SJSA1 (cell line): ENCODE measurements at places on chromosomes 5 and 9.

DNA sequence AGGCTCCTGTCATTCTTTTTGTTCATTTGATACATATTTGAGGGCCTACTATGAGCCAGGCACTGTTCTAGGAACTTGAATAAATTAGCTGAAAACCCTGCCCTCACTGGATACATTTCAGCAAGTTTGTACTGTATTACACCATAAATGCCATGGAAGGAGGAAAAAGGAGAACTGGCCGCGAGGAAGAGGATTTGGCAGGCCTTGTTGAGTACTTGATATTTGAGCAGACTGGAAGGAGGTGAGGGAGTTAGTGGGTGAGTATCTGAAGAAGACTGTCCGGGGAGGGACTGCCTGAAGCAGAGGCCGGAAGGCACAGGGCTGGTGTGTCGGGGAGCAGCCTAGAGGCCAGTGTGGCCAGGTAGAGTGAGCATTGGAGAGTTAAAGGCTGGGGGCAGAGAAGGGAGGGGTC, 4.5 kb downstream of the SNX30 start:
- no peak for DNase-seq

DNA sequence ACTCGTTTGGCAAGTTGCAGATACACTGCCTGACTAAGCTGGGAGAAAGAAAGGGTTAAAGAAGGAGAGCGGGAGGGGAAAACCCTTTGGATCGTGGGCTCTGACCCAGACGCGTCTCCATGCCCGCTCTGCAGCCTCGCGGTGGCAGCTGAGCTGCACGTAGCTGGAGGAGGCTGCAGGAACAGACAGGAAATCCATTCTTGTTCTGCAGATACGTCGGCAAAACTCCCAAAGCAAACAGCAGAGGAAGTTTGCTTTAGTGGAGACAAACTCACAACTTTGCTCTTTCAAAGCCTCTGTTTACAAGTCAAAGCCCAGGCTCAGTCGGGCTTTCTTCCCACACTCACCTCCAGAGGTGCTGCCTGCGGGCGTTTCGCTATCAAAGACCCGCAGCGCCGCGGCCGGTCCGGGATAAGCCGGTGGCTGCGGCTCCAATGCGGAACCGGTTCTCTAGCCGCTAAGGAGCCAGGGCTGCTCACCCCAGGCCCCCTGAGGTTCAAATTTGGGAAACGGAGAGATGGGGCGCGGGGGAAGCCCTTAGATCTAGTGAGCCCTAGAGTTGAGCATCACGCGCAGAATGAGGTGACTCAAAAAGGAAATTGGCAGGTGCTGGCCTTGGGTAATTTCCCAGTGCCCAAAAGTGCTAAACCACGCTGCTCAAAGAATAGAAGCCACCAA, 60.7 kb downstream of the MAT2B start:
- no peak for DNase-seq

GRCh38 chr9:109408759-109409462, 88.1 kb upstream of the EPB41L4B start:
- DNase-seq = no peak

DNA sequence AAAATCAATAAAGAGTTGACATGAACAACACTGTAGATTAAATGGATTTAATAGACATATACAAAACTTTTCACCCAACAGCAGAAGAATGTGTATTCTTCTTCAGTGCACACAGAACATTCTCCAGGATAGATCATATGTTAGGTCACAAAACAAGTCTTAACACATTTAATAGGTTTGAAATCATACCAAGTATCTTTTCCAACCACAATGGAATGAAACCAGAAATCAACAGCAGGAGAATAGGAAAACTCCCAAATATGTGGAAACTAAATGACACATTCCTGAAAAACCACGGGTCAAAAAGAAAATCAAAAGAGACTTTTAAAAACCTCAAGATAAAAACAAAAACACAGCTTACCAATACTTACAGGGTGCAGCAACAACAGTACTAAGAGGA, 790.1 kb upstream of the ZNF608 start:
- peak; percentile 84 for DNase-seq

DNA sequence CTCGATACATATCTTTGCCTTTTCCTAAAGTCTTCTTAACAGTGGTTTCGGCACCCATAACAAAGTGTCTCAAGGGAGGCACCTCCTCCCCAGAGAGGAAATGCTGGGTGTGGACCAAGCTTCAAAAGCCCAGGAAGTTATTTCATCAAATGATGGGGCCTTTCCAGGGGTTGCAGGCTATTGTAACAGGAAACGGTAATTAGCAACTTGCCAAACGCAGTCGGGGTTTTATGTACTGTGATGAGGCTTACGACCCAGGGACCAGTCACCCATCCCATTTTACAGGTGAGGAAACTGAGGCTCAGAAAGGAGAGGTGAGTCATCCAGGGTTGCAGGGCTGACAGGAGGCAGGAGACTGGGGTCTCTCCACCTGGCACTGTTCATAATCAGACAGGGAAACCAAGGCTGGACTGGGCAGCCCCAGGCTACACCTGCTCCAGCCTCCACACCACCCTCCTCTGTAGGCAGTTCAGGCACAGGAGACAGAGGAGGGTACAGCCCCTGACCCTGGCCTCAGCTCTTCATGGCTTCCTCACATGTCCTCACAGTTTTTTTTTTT, 30.0 kb upstream of the SUSD3 start:
- DNase-seq = no peak

DNA sequence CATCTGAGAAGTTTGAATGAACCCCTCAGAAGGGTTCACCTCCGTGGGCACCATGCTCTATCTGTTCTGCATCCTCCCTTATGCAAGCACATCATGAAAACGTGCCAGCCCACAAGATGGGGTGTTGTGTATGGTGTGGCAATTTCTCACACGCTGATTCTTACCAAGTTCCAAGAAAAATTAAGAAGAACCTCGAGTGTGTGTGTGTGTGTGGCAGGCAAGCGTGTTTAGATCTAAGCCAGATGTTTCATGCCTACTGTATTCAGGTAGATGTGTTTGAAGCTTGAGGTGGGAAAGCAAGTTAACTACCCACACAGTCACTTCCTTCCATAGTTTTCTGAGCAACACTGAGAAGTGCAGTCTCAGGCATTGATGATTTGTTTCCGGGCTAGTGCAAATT, 77.7 kb upstream of the GNA14 start:
- DNase-seq = no peak

GRCh38 chr9:31135567-31135966, 1248.9 kb upstream of the ACO1 start:
- no peak for DNase-seq
